Omental fat pad (tissue), 4 donors: ENCODE measurements at places on chromosomes 3 and 15.
A peak's percentile ranks its signal among the peaks of the same experiment; 100 is the strongest.

DNA sequence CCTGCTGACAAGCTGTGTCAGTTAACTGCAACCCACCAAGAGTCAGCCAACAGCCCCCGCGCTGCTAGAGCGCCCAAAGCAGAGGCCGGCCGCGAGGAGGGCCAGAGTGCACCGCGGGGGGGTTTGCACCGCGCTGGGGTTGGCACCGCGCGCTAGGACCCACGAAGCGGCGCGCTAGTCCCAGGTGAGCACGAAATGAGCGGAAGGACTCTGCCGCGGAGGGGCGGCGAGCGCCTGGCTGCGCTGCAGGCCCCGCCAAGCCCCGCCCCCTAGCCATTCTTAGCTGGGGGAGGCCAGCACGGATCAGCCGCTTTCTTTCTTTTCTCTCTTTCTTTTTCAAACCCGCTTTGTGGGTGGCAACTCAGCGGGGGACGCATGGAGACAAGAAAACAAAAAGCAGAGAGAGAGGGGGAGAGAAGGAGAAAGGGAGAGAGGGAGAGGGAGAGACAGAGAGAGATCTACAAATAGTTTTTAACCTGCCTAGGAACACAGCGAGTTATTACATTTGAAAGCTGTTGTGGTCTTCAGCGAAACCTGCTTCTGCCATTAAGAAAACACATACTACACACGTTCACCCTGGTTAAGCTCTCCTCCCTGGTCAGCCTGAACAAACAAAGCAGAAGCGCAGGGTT, 6.9 kb upstream of the FOXB1 start:
- no peak for DNase-seq

DNA sequence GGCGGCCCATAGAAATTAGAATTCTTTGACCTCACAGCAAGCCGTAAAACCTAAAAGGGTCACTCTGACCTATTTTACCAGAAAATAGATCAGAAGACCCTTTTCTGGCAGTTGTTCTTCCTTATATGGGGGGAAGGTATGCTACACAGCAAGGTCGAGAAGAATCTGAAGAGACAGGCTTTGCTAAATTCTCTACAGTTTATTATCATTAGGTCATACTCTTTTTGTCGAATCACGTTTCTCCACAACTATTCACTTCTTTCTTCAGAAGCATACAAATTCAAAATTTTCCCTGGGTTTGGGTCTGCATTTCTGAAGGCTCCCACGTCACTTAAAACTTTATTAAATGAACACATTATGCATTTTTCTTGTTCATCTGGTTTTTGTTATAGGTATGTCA, 229.5 kb upstream of the GRM7 start:
- DNase-seq = no peak

DNA sequence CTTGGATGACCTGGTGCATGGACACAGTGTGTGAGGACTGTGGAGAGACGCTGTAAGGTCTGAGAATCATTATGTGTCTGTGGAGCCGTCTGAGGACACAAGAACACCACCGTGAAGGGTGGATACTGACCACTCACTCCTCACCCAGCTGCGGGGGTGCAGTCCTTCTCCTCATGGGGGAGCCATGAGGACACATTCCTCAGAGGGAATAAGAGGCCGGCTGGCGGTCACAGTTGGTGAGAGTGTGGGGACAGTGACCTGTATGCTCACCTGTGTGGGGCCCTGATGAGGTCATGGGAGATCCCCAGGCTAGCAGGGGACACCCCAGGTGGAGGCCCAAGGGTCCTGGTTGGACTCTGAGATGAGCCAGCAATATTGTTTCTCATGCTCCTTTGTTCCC, 2.5 kb upstream of the TRPM1 start:
- DNase-seq = no peak

- no peak for DNase-seq
Observed at GRCh38 chr3:38323060-38323459, 23.5 kb upstream of the XYLB start.

DNA sequence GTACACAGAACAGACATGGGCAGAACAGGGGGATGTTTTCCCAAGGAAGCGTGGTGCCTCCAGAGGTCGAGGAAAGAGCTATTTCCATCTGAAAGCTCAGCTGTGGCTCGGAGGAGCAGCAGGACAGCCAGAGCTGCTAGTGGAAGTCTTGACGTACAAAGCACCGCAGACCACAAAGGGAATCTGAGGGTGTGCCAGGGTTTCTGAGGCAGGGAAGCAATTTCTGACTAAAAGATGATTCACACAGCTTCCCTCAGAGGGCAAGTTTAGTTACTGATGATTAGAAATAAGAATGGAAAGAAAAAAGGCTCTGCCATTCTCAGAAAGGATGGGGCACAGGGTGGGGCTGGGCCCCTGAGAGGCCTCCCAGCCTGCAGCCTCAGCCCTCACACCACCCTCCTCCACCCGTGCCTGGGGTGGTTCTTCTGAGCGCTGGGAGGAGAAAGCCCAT, 45.8 kb upstream of the SEC13 start:
- no peak for DNase-seq

DNA sequence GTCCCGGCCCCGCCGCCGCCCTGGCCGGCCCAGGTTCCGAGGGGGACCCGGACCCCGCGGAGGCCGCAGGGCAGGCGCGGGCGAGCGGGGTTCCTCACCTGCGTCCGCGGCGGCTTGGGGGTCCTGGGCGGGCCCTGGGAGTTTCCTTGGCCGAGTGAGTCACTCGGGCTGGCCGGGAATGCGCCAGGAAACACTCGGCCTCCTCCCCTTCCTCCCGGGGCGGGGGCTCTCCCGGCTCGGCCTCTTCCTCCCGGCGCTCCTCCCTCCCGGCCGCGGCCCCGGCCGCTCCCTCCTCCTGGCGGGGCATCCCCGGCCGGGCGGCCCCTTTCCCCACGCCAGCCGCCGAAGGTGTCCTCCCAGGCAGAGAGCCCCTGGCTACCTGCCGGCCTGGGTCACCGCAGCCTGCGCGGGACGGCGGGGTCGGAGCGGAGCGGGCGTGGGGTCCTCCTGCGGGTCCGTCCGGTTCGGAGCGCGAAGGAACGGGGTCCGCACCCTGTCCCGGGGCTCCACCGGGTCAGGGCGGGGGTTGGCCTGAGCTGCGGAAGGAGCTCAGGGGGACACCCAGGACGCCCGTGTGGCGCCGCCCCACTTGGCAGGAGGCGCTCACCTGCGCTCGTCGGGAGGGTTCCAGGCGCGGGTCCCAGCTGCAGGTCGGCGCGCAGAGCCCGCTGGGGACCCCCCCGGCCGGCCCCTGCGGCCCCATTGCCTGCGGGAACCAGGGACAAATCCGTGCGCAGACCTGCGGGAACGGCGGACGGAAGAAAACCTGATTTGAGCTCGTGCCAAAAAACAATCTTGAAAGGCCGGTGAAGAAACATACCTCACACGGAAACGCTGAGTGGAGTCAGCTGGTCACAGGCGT, at the start of gene CYFIP1:
TSS of gene CYFIP1 (minus strand) at position 180 of the 862 bp plus-strand sequence. CDS start 33,083 bp downstream, outside the sequence.
- DNase-seq = peak; percentile 44

DNA sequence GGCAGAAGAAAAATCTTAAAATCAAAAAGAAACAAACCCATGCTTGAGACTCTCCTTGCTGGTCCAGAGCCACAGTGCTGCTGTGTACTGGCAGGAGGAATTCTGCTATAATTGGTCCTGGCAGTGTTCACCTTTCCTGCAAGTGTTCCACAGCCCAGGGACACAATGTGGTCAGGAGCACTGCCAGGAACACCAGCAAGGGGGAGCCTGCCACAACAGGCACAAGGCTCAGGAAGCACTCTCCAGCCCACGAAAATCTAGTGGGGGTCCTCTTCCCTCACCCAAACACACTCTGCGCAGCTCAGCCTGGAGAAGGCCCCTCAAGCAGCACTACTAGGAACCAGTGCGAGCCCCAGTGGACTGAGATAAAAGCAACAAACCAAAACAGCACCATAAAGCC, 92.9 kb downstream of the UBE3A start:
- no peak for DNase-seq
